ENCODE measurements at places on chromosomes 4 and X. TPM values are rescaled to one million over a fixed set of nuclear protein-coding genes. Genes with fewer than 3 reads are reported as not detected.

- no peak for DNase-seq
These were observed 25.9 kb upstream of the LNX1 start for GRCh38 chr4:53617101-53617680.

- DNase-seq = no peak
These were observed 129.0 kb downstream of the DCTD start for GRCh38 chr4:182788201-182788600.

DNA sequence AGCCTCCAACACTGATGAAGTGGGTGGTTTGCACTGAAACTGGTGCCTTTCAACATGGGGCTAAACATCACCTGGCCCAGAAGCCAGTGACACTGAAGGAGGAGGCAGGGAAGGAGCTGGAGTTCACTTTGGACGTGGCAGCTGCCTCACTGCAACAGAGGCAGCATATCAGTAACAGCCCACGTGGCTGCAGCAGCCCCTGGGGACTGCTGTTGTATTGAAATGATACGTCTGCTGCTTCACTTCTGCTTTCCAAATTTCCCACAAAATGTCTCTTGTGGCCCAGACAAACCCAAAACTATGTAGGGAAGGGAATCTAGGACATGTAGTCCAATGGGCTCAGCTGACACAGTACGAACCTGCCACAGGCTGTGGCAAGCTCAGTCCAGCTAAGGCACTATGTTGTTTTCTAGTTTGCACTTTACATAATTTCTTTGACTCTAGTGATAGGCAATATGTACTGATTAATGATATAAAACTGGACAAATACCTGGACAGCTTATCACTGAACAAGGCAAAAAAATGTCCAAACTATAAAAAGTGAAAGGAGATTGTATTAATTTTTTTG lies 84.7 kb upstream of the RAPGEF2 start:
- no peak for DNase-seq

The LDB2 gene
- 258 TPM for total RNA-seq

GRCh38 chr4:140103676-140104075 lies 50.3 kb downstream of the MAML3 start:
- peak; percentile 61 for DNase-seq

The PROM1 gene
- total RNA-seq = 0.14 TPM

Measured in dermis blood vessel endothelial cell (primary cell).